ENCODE measurements at places on chromosomes 16 and 17.

GRCh38 chr17:7340179-7340578 is 3.9 kb downstream of the ACAP1 start:
- DNase-seq = no peak

- DNase-seq = no peak
Measured at GRCh38 chr17:55202896-55203295, 61.9 kb upstream of the HLF start.

DNA sequence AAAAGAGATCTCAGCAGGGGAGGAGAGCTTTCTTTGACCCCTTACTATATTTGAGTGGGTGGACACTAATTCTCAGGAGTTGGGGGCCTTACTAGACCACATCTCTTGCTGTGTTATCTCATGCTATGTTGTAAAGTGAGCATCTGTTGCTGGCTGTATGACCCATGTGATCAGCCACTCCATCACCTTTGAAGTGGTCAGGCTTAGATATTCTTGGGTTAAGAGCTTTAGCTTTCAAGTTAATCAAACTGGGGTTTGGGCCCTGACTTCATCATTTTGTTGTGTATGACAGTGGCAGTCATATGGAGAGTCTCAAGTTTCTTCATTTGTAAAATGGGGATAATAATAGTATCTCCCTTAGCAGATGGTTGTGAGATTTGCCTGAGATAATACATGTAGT is 201.1 kb downstream of the FTO start:
- DNase-seq = no peak

DNA sequence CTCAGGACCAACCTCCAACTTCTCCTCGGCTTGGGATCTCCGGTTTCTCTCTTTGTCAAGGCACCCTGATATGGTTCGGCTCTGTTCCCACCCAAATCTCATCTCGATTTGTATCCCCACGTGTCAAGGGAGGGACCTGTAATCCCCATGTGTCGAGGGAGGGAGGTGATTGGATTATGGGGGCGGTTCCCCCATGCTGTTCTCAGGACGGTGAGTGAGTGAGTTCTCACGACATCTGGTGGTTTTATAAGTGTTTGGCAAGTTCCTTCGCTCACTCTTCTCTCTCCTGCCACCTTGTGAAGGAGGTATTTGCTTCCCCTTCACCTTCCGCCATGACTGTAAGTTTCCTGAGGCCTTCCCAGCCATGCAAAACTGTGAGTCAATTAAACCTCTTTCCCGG is 117.9 kb downstream of the SEC14L1 start:
- DNase-seq = no peak

DNA sequence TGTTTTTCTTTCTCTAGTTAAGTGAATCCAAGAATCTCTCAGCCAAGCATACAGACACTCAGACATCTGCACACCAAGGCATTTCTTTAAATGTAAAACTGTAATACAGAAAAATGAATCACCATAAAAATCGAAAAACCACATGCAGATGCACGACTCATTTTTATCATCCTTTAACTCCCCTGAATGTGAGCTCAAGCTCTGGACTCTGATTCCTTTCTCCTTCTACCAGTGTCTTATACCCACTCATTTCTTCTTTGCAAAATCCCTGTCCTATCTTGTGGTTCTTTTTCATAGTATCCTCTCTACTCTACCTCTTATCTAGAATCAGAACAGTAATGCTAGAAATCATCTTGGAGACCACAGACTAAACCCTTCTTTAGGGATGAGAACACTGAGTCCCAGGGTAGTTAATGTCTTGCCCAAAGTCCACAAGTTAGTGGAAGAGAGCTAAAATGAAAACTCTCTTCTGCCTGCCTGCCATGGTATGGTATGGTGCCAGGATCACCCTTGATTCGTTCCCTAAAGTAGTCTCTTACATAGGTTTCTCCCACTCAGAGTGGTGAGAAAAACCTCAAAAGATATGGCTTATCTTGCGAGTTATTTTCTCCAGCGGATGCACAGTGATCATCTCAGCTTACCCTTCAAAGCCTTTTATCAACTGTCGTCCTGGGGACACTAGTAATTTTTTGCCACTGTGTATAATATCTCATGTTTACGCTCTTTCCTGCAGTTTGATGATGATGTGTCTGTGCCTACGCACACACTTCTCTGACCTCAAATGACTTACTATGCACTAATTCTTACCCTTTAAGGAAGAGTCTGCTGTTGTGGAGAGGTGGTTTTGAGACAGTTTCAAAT is 30.2 kb downstream of the BRD7 start:
- no peak for DNase-seq

GRCh38 chr17:32124985-32125847 is 17.1 kb upstream of the RHOT1 start:
- no peak for DNase-seq

DNA sequence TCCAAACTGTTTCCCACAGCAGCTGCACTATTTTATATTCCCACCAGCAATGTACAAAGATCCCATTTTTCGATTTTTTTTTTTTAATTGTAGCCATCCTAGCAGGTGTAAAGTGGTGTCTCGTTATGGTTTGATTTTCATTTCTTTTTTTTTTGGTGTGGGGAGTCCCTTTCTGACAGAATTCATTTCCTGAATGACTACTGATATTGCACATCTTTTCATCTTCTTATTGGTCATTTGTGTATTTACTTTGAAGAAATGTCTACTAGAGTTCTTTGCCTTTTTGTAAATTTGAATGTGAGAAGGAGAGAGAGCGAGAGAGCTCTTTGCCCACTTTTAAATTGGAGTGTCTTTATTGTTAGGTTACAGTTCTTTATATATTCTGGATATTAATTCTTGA is 14.0 kb downstream of the CYB5B start:
- DNase-seq = no peak

DNA sequence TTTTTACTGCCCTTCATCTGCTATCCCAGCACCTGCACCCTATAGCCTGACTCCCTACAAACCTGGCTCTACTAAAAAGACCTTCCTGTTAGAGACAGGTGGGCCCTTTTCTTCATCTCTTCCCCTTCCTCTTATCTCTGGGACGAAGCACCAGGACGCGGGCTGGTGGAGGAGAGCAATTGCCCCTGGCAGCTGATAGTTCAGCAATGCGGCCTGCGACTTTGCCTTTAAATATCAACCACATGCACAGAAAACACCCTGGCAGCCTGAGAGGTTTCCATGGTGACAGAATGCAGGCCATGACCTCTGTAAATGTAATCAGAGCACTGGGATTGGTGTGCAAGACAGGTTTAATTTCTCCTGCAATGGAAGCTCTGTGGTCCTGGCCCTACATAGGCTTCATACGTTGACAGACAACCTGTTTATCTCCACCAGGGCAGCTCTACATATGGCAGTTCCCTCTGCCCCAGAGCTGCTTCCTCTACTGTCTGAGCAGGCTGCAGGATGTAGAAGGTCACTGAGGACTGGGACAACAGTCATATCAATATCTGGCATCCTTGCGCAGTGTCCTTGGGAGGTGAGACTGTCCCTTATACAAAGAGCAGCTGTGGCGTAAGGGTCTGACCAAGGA is 10.0 kb upstream of the SKAP1 start:
- no peak for DNase-seq

DNA sequence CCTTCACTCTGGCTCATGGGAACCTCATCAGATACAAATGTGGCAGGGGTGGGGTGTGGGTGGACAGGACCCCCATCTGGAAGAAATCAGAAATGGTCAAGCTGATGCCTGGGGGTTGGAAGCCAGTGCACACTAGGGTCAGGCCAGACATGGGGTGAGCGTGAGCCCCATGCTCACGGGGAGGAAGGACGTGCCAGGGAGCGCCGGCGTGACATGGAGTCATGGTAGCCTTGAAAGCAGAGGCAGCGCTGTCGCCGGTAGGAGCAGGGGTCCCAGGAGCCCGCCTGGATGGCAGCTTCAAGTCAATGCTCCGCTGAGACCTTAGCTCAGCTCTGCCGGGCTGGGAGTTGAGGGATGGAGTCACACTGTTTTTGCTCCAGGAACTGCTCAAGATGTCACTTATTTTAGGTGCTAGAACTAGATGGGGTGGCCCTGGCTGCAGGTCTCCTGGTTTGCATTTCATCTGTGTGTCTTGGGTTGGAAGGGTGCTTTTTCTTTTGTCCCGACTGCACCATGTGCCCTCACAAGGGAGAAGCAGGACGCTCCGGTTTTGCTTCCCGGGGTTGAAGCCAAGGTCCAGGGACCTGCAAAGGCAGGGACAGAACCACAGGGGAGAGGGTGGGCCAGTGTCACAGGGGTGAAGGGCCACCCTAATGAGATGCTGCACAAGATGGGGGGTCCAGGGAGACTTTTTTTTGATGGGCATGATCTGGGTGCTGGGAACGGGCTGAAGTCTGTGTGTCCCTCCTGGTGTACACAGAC is 51.4 kb downstream of the USP22 start:
- no peak for DNase-seq

DNA sequence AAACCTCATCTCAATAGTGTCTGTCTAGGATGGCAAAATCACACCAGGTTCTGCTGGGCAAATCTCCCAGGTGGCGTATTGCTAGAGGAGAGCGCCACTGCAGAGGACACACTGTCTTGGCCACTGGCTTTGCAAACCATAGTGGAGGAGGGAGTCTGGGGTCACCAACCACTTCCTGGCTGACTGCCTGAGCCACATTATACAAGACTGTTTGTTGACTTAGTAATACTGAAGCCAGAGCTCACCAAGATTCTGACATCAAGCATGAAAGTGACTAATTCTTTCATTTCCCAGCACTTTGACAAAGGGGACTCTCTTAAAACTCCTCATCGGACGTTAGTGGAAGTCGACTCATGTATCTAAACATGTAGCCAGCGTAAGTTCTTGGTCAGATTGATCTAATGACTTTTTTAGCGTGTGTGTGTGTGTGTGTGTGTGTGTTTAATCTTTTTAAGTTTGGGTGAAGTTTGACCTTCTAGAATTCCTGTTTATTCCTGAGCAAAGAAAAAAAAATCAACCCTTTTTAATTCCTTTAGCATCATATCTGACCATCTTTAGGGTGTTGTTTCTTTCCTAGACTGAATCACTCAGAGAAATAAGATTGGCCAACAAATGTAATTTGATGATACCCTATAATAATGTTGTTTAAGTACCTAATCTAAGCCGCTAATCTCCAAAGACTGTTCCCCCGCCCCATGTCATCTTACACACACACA is 13.7 kb downstream of the PITPNC1 start:
- peak; percentile 89 for DNase-seq

- no peak for DNase-seq
Measured at GRCh38 chr17:78608122-78608803, 31.1 kb upstream of the DNAH17 start.

DNA sequence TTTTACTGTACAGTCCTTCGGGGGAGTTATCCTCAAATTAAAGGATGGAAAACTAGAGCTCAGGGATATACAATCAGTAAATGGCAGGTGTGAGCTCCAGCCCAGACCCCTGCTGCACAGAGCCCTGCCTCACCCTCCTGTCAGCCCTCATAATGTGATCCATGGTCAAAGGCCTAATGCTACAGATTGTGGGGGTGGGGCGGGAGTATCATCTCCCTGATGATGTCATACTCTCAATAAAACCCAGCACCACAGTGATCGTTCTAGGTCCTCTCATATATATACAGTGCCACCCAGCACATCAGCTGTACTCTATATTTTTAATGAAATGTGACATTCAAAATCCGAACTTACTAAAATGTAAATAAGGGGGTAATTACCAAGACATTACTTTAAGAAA is 61.5 kb downstream of the SLC39A11 start:
- no peak for DNase-seq

GRCh38 chr16:19746561-19746960 is 28.5 kb downstream of the IQCK start:
- DNase-seq = no peak

DNA sequence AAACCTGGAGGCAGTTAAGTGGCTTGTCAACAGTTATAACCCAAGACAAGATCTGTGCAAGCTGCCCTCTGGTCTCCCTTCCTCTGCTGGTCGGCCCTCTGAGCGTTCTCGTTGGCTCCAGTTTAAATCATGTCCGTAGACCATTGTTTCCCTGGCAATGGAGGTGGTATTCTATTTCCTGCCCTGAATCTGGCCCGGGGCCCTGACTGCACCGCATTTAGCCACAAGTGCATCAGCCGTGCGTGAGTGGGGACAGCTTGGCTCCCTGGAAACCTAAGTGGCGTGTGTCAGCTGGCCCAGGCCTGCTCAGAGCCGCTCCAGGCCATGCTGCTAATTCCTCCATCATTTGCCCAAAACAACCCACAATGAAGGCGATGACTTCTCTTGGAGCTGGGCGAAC is 15.0 kb upstream of the MYLK3 start:
- DNase-seq = no peak

DNA sequence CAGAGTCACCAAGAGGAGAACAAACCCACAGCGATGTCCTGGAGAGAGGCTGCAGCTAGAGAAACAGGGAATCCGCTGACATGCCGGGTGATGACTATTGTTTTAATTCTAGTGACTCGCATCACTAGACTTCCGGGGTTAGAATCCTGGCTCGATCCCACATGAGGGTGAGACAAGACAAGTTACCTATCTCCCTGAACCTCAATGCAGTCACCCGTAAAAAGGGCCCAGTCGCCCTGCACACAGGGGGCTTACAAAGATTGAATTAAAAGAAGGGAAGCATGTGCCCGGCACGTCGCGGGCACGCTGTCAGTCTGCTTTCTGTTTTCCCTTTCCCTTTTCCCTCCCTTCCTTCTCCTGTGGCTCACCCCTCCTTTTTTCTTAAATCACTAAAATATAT is 212.9 kb upstream of the FOXF1 start:
- DNase-seq = no peak

- DNase-seq = no peak
Measured at GRCh38 chr16:14036889-14037288, 34.2 kb upstream of the MRTFB start.

- no peak for DNase-seq
Measured at GRCh38 chr17:46072998-46073397, 73.9 kb downstream of the STH start.

GRCh38 chr16:81651758-81652718 is 127.1 kb upstream of the PLCG2 start:
- DNase-seq = no peak

- DNase-seq = no peak
Measured at GRCh38 chr17:77571155-77571981, 387.1 kb upstream of the TNRC6C start.

DNA sequence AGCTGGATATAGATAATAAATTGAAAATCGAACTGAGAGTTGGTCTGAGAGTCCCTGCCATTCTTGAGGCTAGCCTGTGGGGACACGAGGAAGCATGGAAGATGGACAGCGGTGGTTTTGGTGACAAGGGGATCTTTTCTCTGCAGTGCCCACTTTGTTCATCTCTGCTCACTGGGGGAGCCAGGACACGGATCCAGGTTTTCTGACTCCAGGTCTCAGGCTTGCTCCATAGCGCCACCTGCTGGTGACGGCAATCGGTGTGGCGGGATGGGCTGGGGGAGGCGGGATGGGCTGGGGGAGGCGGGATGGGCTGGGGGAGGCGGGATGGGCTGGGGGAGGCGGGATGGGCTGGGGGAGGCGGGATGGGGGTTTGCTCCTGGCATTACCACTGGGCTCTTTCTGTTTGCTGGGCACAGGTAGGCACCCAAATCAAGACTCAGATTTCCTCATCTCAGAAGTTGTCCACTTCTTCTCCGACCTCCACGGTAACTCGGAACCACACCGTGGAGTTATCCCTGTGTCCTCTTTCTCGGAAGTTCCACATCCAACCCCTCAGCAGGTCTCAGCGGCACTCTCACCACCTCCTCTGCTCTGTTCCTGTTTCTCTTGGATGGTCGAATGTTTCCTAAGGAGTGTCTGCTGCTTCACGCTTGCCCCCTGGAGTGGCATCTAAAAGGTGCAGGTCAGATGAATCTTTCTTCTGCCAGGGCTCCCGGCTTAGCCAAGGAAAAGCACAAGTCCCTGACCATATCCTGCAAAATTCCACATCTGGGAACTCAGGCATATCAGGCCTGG is 142.4 kb downstream of the CYLD start:
- no peak for DNase-seq

- DNase-seq = no peak
Measured at GRCh38 chr17:29119265-29119664, 60.9 kb downstream of the MYO18A start.

GRCh38 chr17:40443988-40444899 is 994 bp downstream of the IGFBP4 start:
- no peak for DNase-seq

All from HCT116 (cell line).